ENCODE measurements at places on chromosomes 6 and 20.
A peak's percentile ranks its signal among the peaks of the same experiment; 100 is the strongest.

GRCh38 chr20:54539521-54540046 is 64.2 kb downstream of the DOK5 start:
- no peak for DNase-seq

GRCh38 chr6:124974771-124975377 is 12.6 kb downstream of the RNF217 start:
- no peak for DNase-seq

- no peak for DNase-seq
These were observed 42.8 kb downstream of the RPF2 start for GRCh38 chr6:111024681-111025080.

- DNase-seq, result no peak
These were observed 63.7 kb upstream of the CCN6 start for GRCh38 chr6:111990214-111990613.

GRCh38 chr6:135147637-135148592 is 33.2 kb upstream of the MYB start:
- DNase-seq, result no peak

DNA sequence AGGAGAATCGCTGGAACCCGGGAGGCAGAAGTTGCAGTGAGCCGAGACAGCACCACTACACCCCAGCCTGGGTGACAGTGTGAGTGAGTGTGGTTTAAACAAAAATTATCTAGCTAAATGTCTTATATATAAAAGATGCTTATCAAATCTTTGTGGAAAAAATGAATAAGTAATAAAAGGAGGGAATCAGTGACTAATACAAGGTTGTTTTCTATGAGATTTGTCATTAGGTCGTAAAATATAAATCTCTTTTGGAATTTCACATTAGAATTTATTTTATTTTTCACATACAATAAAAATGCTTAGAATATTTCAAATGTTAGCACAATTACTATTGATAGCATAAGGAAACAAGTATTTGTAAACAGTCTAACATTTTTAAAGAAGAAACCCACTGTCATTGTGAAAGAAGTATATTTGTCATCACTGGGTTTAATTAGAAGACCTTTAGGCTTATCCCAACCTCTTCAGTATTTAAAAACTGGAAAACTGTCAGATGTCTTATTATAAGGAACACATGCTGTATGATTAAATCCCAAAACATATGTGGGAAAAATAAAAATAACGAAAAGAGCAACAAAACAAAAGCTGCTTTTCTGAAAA is 47.1 kb downstream of the ASCC3 start:
- no peak for DNase-seq

DNA sequence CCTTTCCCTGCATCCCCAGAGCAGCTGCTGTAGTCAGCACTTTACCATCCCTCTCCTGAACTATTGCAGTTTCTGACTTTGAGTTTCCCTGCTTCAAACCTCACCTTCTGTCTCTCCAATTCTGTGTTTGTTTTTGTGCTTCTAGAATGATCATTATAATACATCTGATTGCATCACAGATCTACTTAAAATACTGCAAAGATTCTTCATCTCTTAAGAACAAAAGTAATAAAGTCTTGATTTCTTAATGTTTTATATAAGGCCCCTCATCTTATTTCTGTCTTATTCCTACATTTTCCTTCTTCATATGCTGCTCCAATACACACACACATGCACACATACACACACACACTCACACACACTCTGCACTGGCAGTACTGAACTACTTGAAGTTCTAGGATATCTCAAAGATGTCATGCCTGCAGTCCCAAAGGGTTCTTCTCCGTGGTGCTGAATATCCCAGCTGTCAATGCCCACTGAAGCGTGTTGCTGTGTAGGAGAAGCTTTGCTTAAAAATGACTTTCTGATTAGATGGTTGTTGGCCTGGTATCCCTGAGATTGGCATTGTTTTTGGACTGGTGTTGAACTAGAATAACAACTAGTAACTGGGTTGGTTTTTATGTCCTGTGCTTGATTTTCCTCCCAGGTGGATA is 97.2 kb downstream of the MAP3K4 start:
- DNase-seq, result no peak

DNA sequence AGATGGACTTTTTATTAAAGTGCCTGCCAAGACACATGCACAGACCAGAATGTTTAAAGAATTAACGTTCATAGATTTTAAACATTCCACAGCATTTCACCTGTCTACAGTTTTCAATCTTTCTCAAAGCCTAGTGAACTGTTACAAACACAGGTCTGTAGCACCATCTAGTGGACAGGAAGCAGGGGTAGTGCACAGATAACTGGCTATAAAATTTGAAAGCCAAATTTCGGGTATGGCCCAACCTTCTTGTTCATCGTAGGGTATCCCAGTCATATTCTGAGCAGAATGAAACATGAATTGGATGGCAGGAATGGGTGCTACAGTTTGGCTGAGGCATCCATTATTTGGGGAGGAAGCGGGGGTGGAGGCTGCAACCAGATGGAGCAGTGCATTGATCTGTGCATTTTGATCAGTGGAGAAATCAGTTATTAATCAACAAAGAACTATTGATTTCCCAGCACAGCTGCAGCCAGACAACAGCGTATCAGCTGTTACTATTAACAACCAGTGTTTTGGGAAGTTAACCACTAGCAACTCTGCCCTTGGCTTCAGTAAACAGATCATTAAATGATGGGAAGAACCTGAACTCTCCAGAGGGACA is 56.1 kb upstream of the B3GAT2 start:
- peak; percentile 58 for DNase-seq

DNA sequence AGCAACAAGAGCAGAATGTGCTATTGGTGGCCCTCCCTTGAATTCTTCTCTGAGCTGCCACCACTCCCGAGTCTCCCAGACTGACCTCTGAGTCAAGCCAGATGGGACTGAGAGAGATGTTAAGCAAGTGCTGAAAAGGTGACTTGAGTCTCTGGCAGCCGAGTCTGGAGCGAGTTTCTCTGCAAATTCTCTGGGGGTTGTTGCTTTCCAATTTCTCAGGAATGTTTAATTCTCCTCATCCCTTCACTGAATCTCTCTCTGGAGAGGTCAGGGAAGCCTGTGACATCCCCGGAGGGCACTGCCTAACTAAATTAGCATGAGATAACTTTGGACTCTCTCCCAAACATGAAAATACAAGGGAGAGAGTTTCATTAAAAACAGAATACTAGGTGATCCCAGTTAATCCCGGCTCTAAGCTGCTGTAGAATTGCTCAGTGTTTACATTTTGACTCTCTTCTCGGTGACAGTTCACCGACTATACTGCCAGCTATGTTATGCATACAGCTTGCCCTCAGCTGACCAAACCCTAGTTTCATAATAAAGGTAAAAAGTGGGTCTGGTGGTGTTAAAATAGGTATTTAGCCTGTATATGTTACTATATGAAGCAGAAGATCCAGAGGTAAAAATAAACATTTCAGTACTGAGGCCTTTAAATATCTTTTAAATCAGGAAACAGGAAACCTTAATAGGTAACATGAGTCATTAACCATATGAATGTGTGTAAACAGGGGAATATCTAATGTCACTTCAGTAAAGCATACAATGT is 157.9 kb downstream of the FOXC1 start:
- DNase-seq, result no peak

DNA sequence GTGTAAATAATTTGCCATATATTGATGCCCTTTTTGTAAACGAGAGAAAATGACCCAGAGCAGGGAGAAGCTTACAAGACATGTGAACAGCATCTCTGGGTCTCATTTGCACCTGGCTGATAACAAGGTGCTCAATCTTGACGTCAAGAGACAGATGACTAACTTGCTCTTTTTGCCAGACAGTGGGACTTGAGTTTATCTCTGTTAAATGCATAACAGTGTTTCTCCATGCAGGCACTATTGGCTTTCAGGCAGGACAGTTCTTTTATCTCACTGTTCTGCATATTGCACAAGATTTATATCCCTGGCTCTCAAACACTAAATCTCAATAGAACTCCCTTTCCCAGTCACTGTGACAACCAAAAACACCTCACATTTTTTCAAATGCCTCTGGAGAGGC is 56.4 kb downstream of the RFX6 start:
- no peak for DNase-seq

DNA sequence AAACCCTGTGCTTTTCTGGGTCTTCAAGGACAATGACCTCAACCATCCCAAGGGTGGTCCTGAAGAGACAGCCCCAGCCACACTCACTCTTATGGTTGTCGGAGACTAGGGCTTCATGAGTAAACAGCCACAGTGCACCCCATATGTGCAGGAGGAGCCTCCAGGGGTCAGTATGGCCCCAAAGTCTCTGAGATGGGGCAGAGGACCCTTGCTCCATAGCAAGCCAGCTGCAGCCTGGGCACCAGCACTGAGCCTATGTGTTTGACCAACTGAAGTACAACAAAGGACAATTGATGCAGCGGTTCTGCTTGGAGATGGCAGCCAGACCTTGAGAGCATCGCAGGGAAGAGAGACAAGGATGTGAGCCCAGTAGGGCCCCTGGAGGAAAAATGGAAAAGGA is 112.2 kb downstream of the LRFN2 start:
- no peak for DNase-seq

- no peak for DNase-seq
These were observed 94.4 kb upstream of the FAM184A start for GRCh38 chr6:119172824-119173223.

DNA sequence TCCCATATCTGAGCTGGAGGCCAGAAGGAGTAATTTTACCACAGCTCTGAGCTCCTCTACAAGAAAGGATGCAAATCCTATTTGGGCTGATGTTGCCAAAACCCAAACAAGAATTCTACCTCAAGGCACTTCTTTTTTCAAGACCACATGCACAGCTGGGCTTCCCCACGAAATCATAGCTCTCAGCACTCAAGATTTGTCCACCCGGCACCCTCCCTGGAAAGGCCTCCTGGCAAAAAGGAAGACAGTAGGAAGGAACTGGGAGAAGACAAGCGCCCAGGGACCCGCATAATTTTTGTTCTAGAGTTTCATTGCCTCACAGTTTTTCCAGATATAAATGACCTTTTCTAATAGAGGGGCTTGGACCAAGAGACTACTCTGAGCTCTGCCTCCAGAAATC is 90.5 kb downstream of the BANF2 start:
- DNase-seq, result no peak

- peak; percentile 36 for DNase-seq
These were observed 12.6 kb downstream of the AFDN start for GRCh38 chr6:167839343-167839742.

GRCh38 chr20:48571949-48572847 is 255.6 kb downstream of the PREX1 start:
- DNase-seq, result no peak

DNA sequence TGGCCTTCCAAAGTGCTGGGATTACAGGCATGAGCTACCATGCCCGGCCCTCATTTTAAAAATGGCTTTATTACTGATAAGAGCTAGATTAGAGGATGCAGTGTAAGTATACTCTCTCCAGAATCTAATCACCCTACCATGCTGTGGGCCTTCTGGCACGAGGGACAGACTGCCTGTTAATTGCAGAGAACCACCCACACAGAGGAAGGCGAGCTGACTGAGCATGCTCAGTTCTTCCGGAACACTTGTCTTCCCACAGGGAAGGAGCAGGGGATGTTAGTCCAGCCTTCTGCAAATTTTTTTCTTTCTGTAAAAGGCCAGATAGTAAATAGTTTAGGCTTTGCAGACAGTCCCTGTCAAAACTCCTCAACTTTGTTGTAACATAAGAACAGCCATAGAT is 48.9 kb downstream of the ALDH5A1 start:
- DNase-seq, result no peak

DNA sequence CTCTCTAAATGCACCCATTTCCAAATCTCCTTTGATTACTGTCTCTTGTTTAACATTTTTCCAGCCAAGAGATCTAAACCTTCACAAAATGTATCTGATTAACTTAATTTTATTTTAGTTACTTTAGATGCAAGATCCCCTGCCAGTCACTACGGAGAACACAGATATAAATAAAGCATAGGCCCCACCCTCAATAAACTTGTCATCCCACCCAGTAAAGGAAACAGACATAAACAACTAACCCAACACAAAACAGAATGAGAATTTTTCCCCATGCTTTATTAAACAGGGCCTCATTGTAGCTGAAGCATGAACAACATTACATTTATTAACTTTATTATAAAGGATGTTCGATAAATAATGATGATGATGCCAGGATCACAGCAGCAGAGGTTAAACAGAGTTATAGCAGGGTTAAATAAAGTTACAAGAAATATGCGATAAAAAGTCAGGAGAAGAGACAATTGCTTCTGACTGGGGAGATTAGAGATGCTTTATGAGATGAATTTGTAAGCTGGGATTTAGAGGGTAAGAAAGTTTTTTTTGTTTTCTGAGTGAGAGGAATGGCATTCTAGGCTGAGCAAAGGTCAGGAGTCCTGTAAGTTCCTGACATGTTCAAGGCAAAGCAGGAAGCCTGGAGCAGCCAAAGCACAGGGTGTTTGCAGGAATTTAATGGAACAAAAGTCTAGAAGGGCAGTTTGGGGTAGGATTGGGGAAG is 41.1 kb downstream of the TFAP2A start:
- no peak for DNase-seq

DNA sequence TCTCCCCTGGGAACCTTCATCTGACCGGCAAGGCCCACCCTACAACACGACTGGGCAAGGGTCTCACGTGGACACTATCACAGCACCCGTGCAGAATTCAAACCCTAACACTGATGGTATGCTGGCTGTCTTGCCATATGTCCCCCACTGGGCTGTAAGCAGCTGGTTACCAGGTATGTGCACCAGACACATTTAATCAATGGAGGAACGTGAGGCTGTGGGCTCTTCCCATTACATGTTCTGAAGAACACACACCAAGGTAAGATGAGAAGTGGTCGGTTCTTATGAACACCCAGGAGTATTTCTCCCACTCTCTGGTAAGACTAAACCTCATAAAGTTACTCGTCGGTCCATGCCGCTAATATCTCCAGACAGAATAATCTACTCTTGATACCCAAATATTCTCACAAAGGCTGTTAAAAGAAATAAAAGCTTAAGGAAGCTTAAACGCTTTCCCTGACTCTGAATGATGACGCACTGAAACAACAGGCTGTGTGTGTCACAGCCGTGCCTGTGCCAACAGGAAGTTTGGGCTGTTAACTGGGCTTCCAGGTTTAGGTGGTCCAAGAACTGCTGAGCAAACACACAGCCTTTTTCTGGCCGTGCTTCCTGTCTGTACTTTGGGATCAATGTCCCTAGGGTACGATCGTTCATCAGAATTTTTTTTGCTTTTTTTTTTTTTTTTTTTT is 75.3 kb downstream of the SLC23A2 start:
- DNase-seq, result peak; percentile 76

DNA sequence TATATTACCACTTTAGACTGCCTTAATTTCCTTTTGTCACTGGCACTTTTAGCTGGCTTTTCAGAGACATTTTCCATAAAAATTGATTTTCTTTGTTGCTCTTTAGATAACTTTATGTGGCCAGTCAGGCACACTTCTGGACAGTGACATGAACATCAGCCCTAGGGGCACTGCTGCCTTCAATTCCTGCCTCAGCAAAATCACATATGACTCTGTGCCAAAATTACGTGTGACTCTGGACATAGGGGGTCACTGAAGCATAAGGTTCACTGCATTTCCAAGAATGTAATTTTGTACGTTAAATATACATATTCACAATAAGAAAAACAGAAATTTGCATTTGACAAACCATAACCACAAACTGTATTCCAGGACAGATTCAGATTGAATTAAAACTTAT is 66.5 kb downstream of the ESF1 start:
- DNase-seq, result no peak
